ENCODE measurements at places on chromosomes 5 and 9.
A peak's percentile ranks its signal among the peaks of the same experiment; 100 is the strongest.

GRCh38 chr9:33340186-33340585 is 49.9 kb downstream of the NFX1 start:
- DNase-seq, result no peak

DNA sequence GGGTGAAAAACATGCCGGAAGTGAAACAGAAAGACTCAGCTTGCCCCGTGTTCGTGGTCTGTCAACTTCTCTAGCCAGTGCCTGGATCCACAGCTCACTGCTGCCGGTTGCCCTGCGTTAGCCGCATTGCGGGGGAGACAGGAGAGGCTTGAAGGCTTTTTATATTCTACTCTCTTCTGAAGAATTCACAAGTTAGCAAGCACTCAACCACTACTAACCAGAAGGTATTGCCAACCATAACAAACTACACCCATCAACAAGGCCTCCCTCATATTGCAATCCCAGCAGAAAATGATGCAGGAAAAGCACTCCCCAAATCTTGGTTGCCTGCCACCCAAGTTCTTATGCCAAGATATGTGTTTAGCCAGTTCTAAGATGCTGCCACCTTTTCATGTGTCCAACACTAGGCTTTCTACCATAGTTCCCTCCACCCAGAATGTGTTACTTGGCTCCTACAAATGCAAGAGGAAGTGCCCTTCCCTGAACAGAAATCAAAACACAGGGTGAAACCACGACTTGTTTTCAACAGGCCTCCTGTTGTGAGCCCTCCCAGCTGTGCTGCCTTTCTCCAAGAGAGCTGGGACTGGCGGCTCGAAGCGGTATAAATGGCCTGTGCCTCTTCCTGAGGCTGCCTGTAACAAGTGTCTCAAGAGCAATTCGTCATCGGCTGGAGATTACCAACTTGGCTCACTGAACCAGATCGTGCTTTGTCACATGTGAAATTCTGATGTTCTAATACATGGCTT is 129.0 kb downstream of the SNX18 start:
- DNase-seq, result peak; percentile 89

GRCh38 chr5:59157068-59157467 is 574.2 kb downstream of the RAB3C start:
- DNase-seq, result no peak

- no peak for DNase-seq
These were observed 830.4 kb upstream of the ZNF608 start for GRCh38 chr5:125576822-125577221.

DNA sequence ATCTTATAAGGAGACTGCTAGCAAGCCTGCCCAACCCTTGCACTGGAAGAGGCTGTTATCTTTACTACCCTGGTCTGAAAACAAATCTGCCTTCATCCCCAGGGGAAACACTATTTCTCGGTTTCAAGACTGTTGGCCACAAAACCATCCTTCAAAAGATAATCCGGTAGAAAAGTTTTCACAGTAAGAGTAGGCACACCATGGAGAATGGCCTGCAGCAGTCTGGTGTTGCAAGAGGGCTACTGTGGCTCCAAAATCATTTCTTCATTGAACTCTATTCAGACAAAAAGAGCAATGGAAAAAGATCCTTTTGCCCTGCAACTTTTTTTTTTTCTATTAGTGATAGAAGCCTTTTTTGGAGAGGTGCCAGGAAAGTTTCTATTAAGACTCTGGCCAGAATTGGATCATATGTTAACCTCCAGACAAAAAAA is 163.9 kb downstream of the ARHGEF28 start:
- DNase-seq, result no peak

DNA sequence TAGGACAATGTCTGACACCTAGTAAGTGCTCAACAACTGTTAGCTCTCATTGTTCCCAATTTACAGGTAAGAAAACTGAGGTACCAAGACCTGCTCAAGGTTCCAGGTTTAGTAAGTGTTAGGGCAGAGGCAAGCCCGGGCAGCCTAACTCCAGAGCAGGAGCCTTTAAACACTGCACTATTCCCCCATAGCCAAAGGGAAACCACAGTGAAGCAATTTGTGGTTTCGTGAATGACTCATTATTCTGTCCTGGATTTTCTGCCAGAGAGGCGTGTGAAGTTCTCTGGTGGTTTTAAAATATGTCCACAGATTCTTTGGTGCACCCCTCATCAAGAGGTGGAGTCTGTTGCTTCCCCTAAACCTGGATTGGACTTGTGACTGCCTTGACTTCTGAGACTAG is 1.0 kb upstream of the MCC start:
- peak; percentile 99 for DNase-seq

- no peak for DNase-seq
These were observed 12.6 kb downstream of the IRX2 start for GRCh38 chr5:2738700-2739359.

DNA sequence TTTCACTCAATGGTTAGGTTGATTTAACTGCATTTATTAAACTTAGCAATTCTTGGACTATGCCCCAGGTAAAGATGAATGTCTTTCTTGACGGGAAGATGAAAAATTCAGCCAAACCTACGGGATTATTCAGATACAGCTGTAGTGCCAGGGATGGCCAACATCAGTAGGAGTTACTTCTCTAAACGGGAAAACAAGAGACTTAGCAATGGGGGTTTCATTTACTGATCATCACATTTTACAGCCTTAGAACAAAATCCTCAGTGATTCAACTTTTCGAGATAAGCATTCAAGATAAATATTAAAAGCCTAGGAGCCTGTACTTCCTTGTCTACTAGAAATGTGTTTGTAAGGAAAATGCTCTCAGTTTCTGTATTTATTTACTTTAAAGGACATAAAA is 46.1 kb downstream of the S1PR3 start:
- no peak for DNase-seq

GRCh38 chr5:122366501-122366900 is 54.5 kb downstream of the SNCAIP start:
- peak; percentile 31 for DNase-seq

- DNase-seq, result peak; percentile 32
These were observed 144.3 kb downstream of the ST8SIA4 start for GRCh38 chr5:100758780-100759179.

GRCh38 chr5:98593418-98593817 is 180.0 kb upstream of the RGMB start:
- no peak for DNase-seq

DNA sequence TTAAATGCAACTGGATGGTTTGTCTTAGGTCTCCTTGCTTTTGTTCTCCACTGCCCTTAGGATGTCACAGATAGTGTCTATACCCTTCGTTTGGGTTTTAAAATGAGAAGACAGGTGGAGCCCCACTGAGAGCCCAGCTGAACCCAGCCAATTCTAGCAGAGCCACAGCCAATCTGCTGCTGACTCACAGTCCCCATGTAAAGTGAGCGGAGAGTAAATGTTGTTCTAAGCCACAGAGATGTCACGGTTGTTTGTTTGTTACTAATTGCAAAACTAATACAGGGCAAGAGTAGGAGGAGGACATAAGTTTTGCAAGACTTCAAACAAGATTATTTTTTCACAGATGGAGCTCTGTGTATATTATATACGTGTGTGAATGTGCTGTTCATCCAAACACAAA is 50.5 kb upstream of the AGXT2 start:
- DNase-seq, result no peak

GRCh38 chr5:148633067-148633377 is 21.3 kb downstream of the HTR4 start:
- peak; percentile 29 for DNase-seq

GRCh38 chr9:5893591-5894236 is 3.0 kb downstream of the MLANA start:
- no peak for DNase-seq

GRCh38 chr5:133739181-133739780 is 126.9 kb upstream of the FSTL4 start:
- DNase-seq, result no peak

- DNase-seq, result no peak
These were observed 463.4 kb downstream of the ZNF608 start for GRCh38 chr5:124283031-124283430.

DNA sequence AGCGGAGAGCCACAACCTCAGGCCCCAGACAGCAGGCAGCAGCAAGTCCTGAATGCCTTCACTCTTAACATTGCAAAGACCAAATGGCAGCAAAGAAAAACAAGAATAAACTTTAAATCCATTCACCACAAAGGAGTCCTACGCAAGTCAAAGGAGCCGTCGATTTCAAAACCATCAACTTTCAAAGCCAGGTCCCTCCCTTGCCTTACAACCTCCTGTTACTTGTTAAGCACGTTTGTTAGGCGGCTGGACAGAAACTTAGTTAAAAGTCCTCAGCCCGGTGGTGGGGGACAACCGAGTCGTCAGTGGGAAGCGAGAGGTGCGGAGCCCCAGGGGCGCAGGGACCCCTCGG is 938 bp downstream of the LPAR1 start:
- DNase-seq, result peak; percentile 45

- no peak for DNase-seq
These were observed 78.4 kb downstream of the DROSHA start for GRCh38 chr5:31453522-31453921.

- DNase-seq, result peak; percentile 92
These were observed 1.7 kb upstream of the KLHL3 start for GRCh38 chr5:137737349-137738131.

- DNase-seq, result peak; percentile 75
These were observed 359.1 kb downstream of the ARHGEF28 start for GRCh38 chr5:73985145-73985544.

DNA sequence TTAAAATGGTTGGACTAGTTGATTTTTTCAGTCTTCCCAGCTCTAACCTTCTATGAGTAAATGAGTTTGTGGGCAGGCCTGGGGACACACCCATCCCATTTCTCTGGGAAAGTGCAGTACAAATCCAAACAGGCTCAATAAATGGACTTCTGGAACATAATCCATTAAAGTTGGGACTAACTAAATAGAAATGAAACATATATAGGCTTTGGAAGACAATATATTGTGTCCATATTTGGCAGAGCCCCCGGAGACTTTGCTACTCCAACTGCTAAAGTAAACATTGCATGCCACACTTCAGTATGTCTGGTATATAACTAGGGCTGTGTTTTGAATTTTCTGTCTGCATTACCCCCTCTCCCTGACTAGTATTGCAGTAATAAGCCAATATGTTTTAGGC is 191.4 kb upstream of the DAB2 start:
- no peak for DNase-seq

All from bronchial epithelial cell (primary cell).